HTR-8/SVneo (cell line): ENCODE measurements at places on chromosomes 1 and 21.

DNA sequence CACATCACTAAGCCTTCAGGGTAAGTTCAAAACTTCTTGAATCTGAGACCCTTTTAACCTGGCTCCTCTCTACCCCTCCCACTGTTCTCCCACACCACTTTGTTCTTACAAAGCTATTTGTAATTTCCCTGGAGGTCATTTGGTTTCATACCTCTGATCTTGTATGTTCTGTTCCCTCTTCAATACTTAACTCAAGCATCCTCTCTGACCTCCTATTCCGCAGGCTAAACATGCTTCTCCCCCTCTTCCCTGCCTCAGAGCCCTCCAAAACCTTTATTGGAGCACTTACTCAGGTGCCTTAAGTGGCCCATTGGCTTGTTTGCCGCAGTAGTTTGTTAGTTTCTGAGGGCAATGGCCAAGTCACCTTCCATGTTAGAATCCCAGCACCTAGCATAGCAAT is 54.8 kb downstream of the SSX2IP start:
- DNase-seq, result no peak

DNA sequence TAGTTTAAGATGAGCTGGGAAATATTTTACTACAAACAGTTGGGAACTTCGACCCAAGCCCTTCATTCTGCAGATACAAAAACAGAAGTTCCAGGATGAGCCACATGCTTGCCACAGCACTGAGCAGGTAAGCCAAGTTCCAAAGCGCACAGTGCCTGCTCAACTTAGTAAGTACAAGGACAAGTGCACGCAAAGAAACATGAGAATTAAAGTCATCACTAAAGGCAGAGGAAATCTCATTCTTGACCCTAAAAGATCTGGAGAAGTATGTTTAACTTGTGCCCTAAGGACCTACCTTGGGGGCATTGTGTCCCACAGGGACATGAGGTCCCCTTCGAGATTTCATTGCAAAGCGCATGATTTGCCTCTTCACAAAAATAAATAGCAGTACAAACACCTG is 1.2 kb upstream of the UBAP2L start:
- DNase-seq, result no peak

GRCh38 chr1:51875291-51875772 is 3.2 kb downstream of the NRDC start:
- DNase-seq, result no peak

- DNase-seq, result no peak
Observed at GRCh38 chr1:155251566-155251965, 3.7 kb downstream of the ENTREP3 start.

GRCh38 chr21:46340998-46341397 is 17.0 kb downstream of the PCNT start:
- DNase-seq, result no peak

GRCh38 chr1:21685946-21686678 is 17.0 kb upstream of the RAP1GAP start:
- DNase-seq, result no peak
